ENCODE measurements at places on chromosomes 16 and 17. TPM values are rescaled to one million over a fixed set of nuclear protein-coding genes. Genes with fewer than 3 reads are reported as not detected.

Gene KSR1
- total RNA-seq, result 53.9 TPM

Gene CRYM
- total RNA-seq, result not detected

Gene ADAM11
- 0.27 TPM for total RNA-seq

Gene FOXF1
- not detected for total RNA-seq

Gene GPR139
- not detected for total RNA-seq

DNA sequence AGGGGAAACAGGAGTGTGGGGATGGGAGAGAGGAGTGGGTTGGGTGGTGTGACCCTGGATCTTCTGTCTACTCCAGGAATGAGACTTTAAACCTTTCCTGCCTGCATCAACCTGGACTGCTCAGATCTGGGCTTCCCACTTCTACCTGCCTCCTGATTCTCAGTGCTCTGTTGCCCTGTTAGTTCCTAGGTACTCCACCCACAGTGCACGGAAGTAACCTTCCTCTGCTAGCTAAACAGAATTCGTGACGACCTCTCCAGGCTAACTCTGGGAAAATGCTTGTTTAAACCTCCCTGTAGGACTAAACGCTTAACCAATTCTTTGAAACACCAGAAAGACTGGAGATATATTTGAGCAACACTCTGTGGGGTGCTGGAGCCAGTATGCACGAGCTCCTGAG lies 83.4 kb upstream of the CLEC3A start:
- DNase-seq, result no peak

DNA sequence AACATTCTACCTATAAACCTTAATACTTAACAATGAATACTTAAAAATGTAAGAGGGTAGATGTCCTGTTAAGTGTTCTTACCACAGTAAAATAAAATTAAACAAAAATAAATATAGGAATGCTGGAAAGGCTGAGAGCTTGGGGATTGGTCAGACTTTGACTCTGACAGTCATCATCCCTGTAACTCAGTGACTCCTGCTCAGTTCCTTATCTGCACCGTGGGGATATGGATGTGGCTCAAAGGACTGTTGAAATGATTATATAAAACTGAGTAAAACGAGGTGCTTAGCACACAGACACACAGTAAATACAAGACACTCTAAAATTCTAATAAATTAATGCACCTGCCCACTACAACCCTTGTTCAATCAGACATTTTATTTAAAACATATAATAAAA lies 338.6 kb downstream of the TMEM114 start:
- DNase-seq, result no peak

GRCh38 chr16:57235128-57236021 lies 9.7 kb upstream of the ARL2BP start:
- peak; percentile 49 for DNase-seq

DNA sequence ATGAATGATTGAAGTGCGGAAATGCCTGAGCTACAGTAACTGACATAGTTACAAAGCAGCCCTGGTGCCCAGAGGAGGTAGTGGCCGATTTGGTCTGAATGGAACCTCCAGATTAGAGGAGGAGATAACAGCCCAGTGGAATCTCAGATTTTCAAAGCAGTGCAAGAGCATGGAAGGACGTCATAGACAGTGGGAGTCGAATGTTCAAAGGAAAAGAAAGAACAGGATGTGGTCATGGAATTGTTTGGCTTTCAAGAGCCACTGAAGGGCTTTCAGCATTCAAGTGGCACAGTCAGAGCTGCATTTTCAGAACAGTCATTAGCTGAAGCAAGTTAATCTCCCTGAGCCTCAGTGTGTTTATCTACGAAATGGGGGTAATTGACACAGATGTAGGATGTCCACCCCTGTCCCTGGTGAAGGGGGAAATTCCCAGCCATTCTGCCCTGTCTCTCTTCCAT lies 104.6 kb upstream of the CACNG3 start:
- peak; percentile 30 for DNase-seq
